NCI-H1105 (cell line): ENCODE measurements at places on chromosomes 3 and 15.

DNA sequence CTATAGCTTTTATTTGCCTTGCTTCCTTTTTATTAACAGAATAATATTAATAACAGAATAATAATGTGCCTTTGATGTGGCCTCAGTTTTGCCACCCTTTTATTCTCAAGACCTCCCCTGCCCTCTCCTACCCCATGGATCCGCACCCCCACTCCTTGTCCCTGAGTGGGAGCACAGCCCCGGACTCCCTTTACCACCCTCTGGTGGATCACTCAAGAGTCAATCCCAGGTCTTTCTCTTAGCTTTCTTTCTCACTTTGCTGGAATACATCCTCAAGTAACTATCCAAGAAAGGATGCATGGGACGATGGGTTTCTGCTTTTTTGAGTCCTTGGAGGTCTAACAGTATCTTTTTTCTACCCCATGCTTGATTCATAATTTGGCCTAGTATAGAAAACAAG is 63.4 kb downstream of the KLF13 start:
- DNase-seq: no peak

DNA sequence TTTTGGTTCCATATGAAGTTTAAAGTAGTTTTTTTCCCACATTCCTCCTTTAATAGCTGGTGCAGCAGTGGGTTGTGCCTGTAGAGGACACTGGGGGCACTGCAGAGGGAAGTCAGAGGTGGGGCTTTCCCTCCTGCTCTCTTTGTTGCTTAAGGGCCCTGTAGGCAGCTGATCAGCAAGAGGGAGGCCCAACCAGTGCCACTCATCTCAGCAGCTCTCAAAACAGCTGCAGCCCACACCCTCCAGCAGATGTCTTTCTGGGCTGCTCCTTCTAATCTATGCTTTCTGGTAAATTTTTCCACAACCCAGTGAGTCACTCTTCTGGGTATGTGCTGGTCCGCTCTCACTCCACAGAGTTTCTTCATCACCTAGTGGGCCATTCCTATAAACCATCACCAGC is 263.8 kb downstream of the FEZF2 start:
- DNase-seq: no peak

- DNase-seq: no peak
Observed at GRCh38 chr15:66621491-66622467, 56.0 kb upstream of the LCTL start.

- DNase-seq: peak; percentile 9
Observed at GRCh38 chr3:20511863-20512505, 326.0 kb upstream of the SGO1 start.

- DNase-seq: no peak
Observed at GRCh38 chr3:159907828-159908227, 80.8 kb upstream of the IL12A start.

DNA sequence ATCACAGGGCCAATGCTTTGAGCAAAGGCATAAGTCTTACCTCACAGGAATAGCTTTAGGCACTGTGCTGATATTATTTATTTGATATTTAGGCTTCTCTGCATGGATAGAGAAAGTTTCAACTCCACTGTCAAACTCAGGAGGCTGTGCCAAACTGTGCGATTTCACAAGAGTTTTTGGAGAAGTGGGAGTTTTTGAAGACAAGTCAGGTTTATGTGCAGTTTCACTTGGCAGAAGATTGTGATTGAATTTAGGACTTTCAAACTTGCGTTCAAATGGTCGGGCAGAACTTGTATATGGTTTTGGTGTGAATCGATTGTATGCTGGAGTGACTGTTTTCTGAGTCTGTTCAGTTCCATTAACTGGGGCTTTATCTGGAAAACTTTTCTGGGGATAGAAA is 113.7 kb downstream of the TJP1 start:
- no peak for DNase-seq

GRCh38 chr15:89499156-89499555 is 2.8 kb upstream of the RHCG start:
- no peak for DNase-seq

DNA sequence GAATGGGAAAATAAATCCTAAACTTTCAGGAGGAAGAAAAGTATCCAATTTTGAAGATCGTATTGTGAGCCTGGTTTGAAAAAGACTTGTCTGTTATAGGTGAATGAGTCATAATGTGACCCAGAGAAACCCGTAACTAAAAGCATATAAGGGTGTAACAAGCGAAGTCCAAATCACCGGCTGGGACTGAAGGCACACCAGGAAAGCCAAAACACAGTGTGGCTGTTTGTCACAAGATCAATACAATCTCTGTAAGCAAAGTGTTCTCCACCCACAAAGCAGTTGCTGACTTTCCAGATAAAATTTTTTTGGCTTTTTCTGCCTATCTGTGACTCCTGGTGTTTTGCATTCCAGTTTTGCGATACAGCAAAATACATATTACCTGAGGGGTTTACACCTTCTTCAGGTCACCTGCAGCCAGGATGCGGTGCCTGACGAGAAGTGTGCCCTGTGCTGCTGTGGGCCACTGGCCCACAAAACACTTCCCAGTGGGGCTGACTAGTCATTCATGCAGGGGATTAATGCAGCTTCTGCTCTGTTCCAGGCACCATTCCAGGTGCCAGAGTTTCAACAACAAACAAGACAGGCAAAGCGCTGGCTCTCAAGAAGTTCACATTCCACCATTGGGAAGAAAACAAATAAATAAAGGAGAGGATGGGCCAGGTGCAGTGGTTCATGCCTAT is 14.4 kb downstream of the HES1 start:
- DNase-seq: no peak

GRCh38 chr15:86506401-86506800 is 426.7 kb downstream of the AGBL1 start:
- no peak for DNase-seq

- no peak for DNase-seq
Observed at GRCh38 chr3:29514170-29514569, 233.3 kb downstream of the RBMS3 start.

DNA sequence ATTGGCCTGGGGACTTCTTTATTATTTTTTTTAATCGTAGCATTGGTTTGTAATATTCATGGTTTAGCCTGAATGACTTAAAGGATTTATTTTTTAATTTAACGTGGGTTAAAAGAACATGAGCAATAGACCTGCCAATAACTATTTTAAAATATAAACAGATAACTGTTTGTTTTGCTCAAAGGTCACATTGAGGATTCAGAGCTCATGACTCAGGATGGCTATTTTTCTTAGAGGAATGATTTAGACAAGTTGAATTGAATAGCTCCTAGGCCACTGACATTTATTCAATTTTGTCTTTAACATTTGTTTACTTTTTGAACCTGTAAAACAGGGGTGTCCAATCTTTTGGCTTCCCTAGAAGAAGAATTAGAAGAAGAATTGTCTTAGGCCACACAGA is 68.5 kb downstream of the ITPR1 start:
- no peak for DNase-seq

DNA sequence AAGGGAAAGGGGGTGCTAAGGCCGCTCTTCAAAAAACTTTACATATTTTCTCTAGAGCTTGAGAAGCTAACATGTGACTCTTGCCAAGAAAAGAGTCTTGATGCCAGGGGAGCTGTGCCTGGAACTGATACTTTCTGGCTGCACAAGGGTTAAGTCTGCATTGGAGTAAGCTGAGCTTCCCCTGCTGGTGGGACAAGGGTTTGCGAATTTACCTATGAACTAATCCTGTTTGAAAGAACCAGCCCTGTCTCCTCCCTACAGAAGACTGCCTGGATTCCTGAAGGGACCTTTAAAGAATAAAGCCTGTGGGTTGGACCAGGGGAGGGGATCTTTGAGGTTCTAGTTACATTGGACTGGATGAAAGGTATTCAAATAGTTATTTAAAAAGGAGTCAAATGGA is 58.3 kb upstream of the EPHA3 start:
- no peak for DNase-seq

- no peak for DNase-seq
Observed at GRCh38 chr3:119173325-119173724, at the start of gene UPK1B. Gene UPK1B (plus strand): TSS chr3:119173598. CDS start chr3:119186742, 13,144 bp downstream.

DNA sequence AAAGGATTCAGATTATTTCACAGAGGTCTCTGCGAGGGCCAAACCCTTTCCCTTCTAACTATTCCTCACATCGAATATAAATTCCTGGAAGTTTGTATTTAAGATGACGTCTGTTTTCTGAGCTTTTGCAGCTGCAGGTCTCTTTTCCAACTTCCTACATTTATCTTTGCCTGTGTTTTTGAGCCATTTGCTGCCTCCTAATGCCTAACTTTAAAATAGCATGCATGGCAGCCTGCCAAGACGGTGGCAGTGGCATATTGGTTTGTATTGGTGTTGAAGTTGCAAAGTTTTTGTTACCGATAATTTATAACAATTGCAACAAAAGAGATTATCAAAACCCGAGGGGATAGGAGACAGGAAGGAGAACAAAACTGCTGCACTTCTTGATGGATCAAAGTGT is 187.1 kb upstream of the DNAJC19 start:
- peak; percentile 76 for DNase-seq

GRCh38 chr15:80121546-80121945 is 31.3 kb upstream of the FAH start:
- DNase-seq: no peak

GRCh38 chr15:75640483-75641178 is 607 bp upstream of the IMP3 start:
- no peak for DNase-seq

DNA sequence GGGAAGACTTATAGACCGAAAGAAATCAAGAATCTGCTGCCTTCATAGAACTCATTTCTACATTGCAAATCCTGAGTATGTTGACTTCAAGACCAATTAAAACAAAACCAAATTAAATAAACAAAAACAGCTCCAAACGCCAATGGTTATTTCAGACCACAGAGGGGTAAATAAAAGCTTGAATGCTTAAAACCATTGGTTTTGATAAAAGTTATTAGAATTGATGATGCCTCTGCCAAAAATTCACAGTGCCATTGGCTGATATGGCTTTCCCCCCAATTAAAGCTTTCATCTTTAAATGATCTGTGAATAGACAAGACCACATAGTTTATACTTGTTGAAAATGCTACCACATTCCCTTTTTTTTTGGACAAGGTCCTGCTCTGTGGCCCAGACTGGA is 188.5 kb downstream of the NFKBIZ start:
- DNase-seq: no peak

DNA sequence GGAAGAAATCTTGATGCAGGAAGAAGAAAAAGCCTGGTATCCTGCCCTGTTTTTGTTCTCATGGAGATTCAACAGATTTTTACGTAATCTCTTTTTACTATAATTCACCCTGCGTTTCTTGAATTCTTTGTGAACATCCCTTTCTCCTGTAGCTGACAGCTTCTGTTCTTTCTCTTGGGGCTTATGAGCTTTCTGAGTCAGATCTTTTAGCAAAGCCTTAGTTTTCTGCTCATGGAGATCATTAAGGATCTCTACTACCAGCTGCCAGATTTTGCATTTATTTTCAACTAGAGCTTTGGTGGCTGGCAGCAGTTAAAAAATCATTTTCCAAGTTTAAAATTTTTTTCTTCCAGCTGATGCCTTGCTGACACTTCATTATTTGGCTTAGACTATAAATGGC is 51.6 kb downstream of the MOBP start:
- DNase-seq: no peak

DNA sequence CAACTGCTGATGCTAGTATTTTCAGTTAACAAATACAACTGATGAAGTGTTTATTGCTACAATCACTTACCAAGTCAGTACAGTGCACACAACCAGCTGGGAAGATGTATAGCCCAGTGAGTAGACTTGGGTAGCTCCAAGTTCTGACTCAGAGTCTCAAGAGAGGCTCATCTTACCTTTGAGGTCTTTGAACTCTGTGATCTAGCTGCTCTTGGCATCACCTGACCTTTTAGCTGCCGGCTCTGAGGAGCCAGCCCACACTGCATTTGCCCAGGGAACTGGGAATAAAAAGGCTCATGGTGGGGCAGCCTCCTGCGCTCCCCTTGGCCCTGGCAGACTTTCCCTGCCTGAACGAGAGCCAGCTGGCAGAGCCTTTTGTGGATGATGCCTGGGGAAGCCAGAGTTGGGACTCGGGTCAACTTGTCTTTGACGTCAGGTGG is 82.6 kb downstream of the CEMIP start:
- DNase-seq: no peak

DNA sequence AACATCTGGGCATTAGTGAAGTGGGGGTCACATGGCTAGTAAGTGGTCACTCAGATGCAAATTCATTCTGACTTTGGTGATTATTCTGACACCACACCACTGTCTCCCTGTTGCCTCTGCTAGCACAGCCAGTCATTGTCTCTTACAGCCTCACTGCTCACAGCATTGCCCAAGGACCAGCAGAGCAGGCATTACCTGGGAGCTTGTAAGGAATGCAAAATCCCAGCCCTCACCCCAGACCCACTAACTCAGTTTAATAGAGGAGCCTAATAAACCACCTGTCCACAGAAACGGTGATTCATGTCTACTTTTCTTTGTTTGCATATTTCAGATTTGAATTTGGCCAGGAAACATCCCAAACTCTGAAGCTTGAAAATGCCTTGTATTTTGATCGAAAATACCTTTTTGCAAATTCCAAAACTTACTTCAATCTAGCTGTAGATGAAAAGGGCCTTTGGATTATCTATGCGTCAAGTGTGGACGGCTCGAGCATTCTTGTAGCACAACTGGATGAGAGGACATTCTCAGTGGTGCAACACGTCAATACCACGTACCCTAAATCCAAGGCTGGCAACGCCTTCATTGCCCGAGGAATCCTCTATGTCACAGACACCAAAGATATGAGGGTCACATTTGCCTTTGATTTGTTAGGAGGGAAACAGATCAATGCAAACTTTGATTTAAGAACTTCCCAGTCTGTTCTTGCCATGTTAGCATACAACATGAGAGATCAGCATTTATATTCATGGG is 62.7 kb downstream of the GLDN start:
- DNase-seq: no peak

GRCh38 chr3:198028718-198029117 is 68.7 kb downstream of the LMLN start:
- DNase-seq: no peak

GRCh38 chr3:117417411-117417810 is 707.8 kb downstream of the TUSC7 start:
- DNase-seq: no peak

- DNase-seq: no peak
Observed at GRCh38 chr15:77209221-77209620, 138.3 kb upstream of the TSPAN3 start.

DNA sequence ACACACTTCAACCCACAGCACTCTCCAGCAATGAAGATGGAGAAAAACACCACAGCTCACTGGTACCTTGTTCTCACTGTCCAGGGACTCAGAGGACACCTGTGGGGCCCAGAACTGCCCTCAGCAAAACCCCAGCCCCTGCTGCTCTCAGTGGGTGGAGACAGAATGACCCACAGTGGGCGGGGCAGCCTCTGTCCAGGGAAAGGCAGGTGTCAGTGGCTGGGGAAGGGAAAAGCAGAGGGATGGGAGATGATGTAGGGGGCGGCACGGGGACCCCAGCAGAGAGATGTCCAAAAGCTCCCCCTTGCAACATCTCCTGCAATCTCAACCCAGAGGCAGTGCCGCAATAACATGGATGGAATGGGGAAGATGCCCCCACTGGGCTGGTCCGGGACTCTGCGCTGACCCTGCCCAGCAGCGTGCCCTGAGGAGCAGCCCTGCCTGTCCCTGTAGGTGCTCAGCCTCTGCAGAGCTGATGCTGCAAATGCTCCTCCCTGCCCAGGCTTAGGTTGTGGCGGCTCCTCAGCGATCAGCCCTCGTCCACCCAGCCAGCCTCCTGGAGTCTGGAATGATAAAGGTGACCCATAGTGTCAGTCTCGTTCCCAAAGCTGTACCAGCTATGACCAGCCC is 193.9 kb downstream of the XXYLT1 start:
- no peak for DNase-seq

- DNase-seq: no peak
Observed at GRCh38 chr3:39082666-39083313, 24.6 kb downstream of the GORASP1 start.

- no peak for DNase-seq
Observed at GRCh38 chr3:121942116-121942786, 48.0 kb downstream of the SLC15A2 start.
